Foreskin keratinocyte (primary cell): ENCODE measurements at places on chromosomes 6 and 20. TPM values are rescaled to one million over a fixed set of nuclear protein-coding genes. Genes with fewer than 3 reads are reported as not detected.

Gene CENPB
- 79.5 and 79.9 TPM in 2 replicates for total RNA-seq

Gene ULBP1
- 1.9 and 6.4 TPM in 2 replicates for total RNA-seq

Gene PSORS1C2
- not detected in 2 replicates for total RNA-seq

Gene KCNQ2
- total RNA-seq: not detected in 2 replicates

Gene ADGB
- total RNA-seq: not detected in 2 replicates

Gene PI3
- 7.1 and 10.8 TPM in 2 replicates for total RNA-seq

Gene AGER
- 2.7 and 3.2 TPM in 2 replicates for total RNA-seq

Gene CALHM5
- 0.11 and 0.20 TPM in 2 replicates for total RNA-seq

Gene ZDHHC14
- total RNA-seq: 6.2 and 6.4 TPM in 2 replicates

Gene NMBR
- not detected in 2 replicates for total RNA-seq

Gene BCKDHB
- 8.0 and 9.1 TPM in 2 replicates for total RNA-seq

Gene HLA-DQA1
- not detected in 2 replicates for total RNA-seq

Gene VWA7
- total RNA-seq: 0.34 and 0.46 TPM in 2 replicates

Gene BNIP5
- not detected in 2 replicates for total RNA-seq
